ENCODE measurements at places on chromosomes 7 and 10. TPM values are rescaled to one million over a fixed set of nuclear protein-coding genes. Genes with fewer than 3 reads are reported as not detected.

Gene LRRC18
- not detected for polyA plus RNA-seq

Gene FAM25C
- 26.2 TPM for polyA plus RNA-seq

Gene ACTR3C
- 1.3 TPM for polyA plus RNA-seq

Gene CRHR2
- polyA plus RNA-seq = not detected
